AG08395 (cell line): ENCODE measurements at places on chromosomes 12 and 14.
A peak's percentile ranks its signal among the peaks of the same experiment; 100 is the strongest.

DNA sequence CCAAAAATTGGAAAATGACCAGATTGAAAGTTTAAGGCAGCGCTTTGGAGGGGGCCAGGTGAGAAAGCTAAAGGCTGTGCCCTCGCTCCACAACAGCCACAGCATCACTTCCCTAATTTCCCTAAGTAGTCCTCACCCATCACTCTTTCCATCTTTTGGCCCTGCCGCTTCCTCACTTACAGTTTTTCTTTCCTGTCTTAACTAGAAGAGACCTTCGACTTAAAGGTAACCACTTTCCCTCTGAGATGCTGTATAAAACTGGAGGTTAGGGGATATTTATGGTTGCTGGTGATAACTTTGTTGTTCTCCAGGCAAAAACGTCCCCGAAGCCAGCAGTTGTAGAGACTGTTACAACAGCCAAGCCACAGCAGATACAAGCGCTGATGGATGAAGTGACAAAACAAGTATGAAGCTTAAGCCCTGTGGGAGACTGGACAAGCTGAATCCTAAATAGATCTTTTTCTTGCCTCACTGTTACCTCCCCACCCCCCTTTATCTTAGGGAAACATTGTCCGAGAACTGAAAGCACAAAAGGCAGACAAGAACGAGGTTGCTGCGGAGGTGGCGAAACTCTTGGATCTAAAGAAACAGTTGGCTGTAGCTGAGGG lies 4.3 kb downstream of the DDIT3 start:
- DNase-seq: no peak

- no peak for DNase-seq
Measured at GRCh38 chr12:127143020-127143419, 1124.0 kb upstream of the TMEM132C start.

DNA sequence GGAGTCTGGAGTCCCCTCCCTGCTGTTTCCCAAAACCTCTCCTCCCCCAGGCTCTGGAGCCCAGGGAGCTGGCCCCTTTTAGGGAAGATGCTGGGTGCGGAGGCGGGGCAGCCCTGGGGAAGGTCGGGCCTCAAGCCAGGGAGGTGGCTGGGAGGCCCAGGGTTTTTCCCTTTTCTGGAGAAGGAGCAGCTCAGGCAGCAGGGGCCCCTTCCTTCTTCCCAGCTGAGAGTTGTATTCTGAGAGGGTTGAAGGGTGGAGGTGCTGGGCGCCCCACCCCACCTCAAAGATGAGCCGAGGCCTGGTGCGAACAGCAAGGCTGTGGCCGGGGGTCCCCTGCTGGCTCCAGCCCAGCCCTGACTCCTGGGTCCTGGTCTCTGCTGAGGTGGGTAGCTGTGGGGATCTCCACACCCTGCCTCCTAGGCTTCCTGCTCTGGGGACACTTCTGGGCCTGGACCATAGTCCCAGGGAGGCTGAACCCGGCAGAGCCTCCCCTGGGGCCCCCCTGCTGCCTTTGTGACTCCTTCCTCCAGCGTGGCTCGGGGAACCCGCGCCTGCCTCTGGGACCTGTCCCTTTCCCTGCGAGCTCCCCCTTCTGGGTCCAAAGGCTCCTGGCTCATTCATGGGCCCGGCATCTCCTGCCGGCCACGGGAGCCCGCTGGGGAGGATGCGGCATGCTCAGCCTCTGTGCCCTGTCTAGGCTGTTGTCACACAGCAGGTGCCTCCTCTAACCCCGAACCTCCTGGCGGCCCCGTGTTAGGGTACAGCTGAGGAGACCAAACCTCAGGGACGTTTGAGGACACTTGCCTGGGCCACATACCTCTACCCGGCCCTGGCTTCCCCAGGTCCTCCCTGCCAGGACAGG lies 4.4 kb downstream of the TRMT61A start:
- DNase-seq: no peak

DNA sequence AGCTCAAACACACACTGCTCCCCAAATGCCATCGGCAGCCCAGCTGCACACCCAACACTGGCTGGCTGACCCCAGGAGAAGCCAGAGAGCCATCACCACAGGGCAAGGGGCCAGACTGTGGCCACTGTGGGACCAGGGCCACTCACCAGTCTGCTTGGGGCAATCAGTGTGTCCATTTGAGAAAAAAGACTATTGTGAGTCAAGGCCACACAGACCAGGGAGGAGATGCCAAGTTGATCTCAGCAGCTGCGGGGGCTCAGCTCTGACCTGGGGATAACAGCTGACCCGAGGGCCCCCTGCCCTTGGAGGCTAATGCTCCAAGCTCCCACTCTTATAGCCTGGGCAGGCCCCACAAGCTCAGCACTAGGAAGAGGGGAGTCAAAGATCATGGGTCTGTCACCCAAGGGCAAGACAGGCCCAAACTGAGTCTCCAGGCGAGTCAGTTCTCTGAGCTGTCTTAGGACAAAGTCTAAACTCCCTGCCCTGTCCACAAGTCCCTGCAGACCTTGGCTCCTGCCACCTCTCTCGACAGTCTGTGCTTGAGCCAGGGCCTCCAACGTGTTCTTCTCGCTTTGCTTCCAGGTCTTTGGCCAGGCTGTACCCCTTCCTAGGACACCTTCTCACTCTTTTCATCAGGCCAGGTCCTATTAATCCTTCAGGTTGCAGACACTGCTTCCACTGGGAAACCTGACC lies 30.1 kb upstream of the PNMA1 start:
- DNase-seq: no peak

GRCh38 chr12:64192644-64193444 lies 29.3 kb downstream of the KICS2 start:
- no peak for DNase-seq

DNA sequence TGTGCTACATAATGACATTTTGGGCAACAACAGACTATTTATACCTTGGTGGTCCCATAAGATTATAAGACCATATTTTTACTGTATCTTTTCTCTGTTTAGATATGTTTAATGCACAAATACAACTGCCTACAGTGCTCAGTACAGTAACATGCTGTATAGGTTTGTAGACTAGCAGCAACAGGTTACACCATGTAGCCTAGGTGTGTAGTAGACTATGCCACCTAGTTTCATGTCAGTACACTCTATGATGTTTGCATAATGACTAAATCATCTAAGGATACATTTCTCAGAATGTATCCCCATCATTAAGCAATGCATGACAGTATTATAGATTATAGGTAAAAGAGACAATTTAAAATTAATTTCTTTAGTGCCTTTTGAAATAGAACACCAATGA lies 30.7 kb upstream of the CEBPE start:
- DNase-seq: no peak

DNA sequence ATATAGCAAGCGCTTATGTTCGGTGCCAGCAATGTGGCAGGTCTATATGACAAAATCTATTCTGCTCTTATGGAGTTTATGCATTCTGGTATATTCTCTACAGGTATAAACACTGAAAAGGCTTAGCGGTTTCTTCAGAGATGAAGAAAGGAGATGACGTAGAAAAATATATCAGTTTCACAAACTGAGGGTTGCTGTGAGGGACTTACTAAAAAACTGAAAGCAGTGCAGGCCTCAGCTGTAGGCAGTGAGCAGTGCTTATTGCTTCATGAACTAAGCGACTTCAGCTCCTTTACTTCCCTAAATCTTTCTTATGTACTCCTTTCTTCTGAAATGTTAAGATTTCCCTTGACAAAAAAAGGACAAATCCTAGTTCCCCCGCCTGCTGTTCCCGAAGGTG lies 4.5 kb downstream of the DDX47 start:
- no peak for DNase-seq

- DNase-seq: no peak
Measured at GRCh38 chr12:71731439-71732356, 23.0 kb upstream of the RAB21 start.

- DNase-seq: peak; percentile 51
Measured at GRCh38 chr14:90397425-90398314, 841 bp downstream of the CALM1 start.

GRCh38 chr14:20632448-20632830 lies 9.1 kb downstream of the OR6S1 start:
- DNase-seq: no peak

DNA sequence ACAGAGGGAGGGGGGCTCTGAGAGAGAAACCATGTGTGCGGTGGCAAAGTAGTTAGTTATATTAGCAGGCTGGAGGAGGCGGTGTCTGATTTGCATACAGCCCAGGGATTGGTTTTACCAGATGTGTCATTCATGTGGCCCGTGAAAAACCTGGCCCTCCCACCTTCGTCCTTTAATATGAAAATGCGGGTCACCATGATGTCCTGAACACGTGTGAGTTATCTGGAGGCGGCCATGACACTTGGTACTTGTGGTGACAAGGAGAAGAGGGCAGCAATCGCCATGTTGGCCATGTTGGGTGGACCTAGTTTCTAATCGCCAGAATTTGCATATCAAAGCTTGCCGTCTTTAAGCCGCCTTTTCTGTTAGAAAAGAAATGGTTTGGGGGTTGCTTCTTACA lies 108.8 kb downstream of the RAD51B start:
- DNase-seq: no peak

DNA sequence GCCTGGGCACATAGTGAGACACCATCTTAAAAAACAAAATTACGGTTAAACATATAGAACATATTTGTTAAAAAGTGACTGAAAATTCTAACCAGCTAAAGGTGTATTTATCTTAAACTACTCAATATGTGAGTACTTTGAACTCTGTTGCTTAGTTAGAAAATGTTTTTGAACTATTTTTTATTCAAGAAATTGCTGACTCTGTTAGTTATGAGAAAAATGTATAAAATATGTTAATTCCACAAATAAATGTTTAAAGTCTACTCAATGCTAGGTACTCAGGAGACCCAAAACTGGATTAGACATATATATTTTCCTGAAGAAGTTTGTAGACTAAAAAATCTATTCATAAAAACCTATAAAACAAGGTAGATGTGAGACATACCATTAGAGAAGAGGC lies 23.0 kb upstream of the GPR33 start:
- DNase-seq: no peak

DNA sequence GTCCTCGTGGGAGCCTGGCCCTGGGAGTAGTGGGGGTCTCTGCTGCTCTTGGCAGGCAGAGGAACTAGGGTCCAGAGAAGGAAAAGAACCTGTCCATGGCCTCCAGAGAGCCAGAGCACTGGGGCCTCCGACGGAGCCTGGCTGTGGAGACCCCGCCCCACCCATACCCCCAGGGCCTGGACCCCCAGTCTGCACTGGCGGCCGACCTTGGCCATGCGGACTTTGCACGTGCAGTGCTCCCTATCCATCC lies 1.1 kb downstream of the BEGAIN start:
- DNase-seq: no peak

- DNase-seq: no peak
Measured at GRCh38 chr14:71748196-71748595, 184.0 kb upstream of the RGS6 start.

GRCh38 chr12:39300799-39301198 lies 142.1 kb downstream of the KIF21A start:
- no peak for DNase-seq

GRCh38 chr14:79584679-79585078 lies 626.6 kb downstream of the DIO2 start:
- DNase-seq: no peak

DNA sequence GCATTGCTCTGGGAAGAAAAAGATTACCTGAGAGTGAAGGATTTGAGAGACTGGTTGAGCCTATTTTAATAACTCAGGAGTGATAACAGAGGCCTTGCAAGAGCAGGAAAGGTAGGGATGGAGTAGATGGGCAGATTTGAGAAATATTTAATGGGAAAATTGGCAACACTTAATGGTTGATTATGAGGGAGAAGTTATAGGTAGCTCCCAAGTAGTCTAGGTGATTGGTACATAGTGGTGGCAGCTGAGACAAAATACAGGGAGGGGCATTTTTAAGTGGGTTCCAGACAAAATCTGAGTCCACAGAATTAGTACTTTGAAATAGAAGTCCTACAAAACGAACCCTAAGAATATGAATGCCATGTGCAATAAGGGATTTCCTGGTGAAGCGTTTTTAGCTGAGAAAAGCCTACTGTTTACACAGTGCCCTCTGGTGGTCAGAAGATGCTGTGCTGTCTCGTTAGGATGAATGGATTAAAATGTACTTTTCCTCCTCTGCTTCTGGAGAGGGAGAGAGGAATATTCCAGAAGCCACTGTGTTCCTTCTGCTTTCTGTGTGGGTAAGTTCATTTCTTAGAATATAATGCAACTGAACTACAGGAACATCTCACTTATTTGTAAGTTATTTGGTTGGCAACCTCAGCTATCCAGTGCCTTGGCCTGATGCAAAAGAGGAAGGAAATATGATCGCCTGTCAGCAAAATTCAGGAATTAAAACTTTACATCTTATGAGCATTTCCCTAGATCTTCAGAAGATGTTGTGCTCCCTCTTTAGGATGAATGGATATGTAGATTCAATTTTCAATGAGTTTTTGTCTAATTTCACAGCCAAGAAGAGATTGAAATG lies 6.5 kb downstream of the ZBTB1 start:
- DNase-seq: peak; percentile 56

DNA sequence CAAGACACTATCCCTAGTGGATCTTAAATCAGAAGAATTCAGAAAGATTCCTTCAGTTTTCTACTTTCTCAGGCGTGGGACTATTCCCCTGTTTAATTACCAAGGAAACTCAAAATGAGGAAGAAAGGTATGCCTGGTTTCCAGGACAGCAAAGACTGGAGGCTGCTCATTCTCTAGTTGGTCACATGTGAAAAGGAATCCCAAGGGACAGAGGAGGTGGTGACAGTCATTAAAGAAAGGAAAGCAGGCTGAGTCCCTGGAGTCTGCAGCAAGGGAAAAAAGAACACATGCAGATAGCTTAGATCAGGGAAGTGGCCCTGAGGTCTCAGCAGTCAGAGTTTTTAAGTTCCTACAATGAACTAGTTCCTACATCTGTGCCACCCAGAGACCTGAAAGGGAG lies 165.4 kb upstream of the CCDC198 start:
- DNase-seq: no peak

- peak; percentile 84 for DNase-seq
Measured at GRCh38 chr14:101072945-101073597, 169.5 kb upstream of the RTL1 start.

DNA sequence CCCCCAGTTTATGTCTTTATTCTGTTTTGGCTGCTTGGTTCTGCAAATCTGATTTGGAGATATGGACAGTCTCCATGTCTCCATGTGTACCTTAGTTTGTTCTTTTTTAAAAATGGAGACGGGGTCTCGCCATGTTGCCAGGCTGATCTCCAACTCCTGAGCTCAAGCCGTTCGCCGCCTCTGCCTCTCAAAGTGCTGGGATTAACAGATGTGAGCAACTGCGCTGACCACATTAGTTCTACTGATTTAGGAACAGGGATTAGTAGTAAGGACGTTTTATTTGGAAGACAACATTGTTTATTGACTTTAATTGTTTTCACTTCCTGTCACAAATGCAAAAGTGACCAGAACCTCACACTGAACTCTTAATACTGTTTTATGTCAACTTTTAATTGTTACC lies 14.7 kb downstream of the AEBP2 start:
- DNase-seq: no peak

GRCh38 chr12:45634273-45634917 lies 95.1 kb upstream of the ARID2 start:
- DNase-seq: no peak

GRCh38 chr12:50742776-50743175 lies 21.1 kb upstream of the ATF1 start:
- no peak for DNase-seq
